ENCODE measurements at places on chromosomes 5 and 9.

- no peak for DNase-seq
These were observed 681.9 kb downstream of the ISL1 start for GRCh38 chr5:52065182-52065581.

DNA sequence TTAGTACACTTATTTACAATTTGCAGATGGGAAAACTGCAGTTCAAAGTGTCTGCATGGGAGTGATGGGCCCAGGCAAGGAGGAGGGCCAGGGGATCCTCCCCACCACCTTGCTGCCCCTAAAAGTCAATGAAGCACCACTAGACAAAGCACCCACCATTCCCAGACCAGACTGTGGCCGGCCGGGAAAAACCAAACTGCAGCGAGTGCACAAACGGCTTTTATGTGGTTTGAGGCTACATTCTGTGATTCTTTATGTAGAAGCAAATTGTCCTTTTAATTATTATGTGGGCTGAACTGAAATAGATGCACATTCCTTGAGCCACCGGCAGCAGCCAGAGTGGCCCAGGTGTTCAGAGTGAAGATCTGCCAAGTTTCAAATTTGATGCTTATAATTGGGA lies 585.3 kb upstream of the KLF4 start:
- DNase-seq, result no peak

DNA sequence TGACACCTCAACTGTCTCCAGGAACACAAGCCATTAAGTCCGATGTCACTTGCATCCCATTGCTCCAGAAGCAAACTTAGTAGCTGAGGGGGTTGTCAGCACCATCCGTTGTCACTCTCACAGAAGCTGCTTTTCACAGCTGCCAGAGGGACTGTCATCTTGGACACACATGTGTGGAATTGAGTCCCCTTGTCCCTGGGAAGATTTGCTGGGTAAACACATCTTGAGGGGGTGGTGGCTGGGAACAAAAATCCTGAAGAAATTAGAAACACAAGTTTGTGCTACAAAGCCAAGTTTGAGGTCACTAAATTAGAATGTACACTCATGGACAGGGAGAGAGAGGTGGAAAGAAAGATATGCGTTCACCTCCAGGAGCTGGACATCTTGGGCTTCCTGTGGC lies 55.2 kb upstream of the ADRA1B start:
- DNase-seq, result no peak

DNA sequence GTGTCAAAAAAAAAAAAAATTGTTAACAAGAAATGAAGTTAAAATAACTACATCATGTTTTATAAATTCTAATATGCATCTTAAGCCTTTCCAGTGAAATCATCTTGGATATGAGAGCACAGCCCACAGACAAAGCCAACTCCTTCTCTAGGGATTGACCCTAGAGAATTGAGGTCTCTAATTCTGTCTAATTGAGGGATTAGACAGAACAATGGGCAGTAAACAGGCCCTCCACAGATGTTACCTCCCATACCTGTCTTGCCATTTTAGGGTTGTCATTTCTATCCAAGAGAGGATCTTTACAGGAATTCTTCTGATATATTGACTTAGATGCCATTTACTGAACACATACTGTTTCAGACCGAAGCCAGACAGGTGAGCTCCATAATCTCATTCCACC lies 42.3 kb downstream of the NSG2 start:
- no peak for DNase-seq

GRCh38 chr9:131589124-131589711 lies 43.9 kb downstream of the PRRT1B start:
- DNase-seq, result no peak

DNA sequence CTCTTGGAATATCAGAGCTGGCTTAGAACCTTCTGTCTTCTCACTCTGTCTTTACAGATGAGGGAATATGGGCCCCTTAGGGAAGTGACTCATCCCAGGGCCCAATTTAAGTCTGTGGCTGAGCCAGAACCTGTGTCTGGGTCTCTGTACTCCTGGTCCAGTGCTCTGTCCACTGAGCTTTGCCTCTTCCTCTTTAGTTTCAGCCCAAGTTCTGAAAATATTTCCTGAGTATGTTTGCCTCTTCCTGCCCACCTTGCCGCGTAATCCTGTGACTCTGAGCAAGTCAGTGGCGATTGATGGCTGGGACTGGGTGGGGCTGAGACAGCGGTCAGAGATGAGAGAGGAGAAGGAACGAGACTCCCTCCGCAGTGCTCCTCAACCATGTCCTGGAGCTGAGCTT lies 7.8 kb downstream of the IER5L start:
- DNase-seq, result no peak

GRCh38 chr9:79974806-79975422 lies 403.1 kb downstream of the TLE4 start:
- DNase-seq, result no peak

- DNase-seq, result no peak
These were observed 3.7 kb downstream of the PHF24 start for GRCh38 chr9:34961574-34962490.

Data from erythroblast (primary cell).